ENCODE measurements at places on chromosomes 1 and 21. TPM values are rescaled to one million over a fixed set of nuclear protein-coding genes. Genes with fewer than 3 reads are reported as not detected.

GRCh38 chr1:143680304-143680703 lies 291.5 kb downstream of the FAM72C start:
- no peaks in the 10 kb centered on the region for H3K27me3 ChIP-seq
- DNase-seq = no peak
- no peak overlapping the region for H3K4me3 ChIP-seq

- no peak overlapping the region for H3K27ac ChIP-seq
- H3K4me1 ChIP-seq = peaks cover 11% of the 10 kb centered on the region
- peak; percentile 61 for DNase-seq
Measured at GRCh38 chr1:42017259-42017658, 98.5 kb upstream of the HIVEP3 start.

- H3K4me1 ChIP-seq = peaks cover 12% of the 10 kb centered on the region
- H3K27me3 ChIP-seq = no peaks in the 10 kb centered on the region
- no peak overlapping the region for H3K27ac ChIP-seq
- H3K4me3 ChIP-seq = peak overlapping the region; percentile 91
- H3K36me3 ChIP-seq = no peaks in the 10 kb centered on the region
- DNase-seq = no peak
Measured at GRCh38 chr1:206687915-206688442, 3.3 kb downstream of the MAPKAPK2 start.

Gene E2F2
- 17.5 TPM for polyA plus RNA-seq

DNA sequence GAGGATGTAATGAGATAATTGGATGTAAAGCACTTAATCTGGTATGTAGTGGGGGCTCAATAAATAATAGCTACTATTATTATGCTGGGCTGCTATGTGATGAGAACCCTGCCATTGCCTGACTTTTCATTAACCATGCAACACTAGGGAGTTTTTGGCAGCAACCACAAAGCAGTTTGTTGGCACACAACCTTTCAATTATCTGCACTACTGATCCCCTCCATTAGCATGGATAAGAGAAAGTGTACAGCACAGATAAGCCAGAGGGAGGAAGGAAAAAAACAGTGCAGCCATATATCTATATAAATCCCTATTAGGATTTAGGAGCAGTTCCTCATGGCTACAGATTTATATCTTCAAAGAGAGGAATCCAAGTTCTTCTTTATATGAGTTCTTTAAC lies 498.5 kb downstream of the NUF2 start:
- H3K27ac ChIP-seq = no peak overlapping the region
- H3K4me3 ChIP-seq = no peak overlapping the region
- no peak for DNase-seq
- H3K36me3 ChIP-seq = no peaks in the 10 kb centered on the region
- no peaks in the 10 kb centered on the region for H3K4me1 ChIP-seq
- no peaks in the 10 kb centered on the region for H3K27me3 ChIP-seq
